MCF 10A (cell line): ENCODE measurements at places on chromosomes 6 and 20.
A peak's percentile ranks its signal among the peaks of the same experiment; 100 is the strongest.

DNA sequence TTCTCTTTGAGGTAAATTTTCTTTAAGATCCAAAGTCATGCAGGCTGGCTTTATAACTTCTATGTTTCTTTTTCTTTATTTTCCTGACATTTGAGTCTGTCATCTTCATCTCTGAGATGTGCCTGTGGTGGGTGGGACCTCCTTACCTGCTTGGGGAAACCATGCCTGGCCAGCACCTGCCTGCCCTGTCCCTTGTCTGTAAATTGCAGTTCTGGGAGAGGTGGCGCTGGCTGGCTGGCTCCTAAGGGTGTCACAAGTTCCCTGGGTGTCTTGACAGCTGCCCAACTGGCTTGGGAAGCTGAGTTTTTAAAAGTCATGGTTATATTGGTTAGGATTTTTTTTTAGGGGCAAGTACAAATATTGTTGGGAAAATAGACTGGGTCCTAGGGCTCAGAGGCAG is 36.3 kb downstream of the SCAND1 start:
- no peak for DNase-seq
- H3K36me3 ChIP-seq, result peaks cover 83% of the 10 kb centered on the region
- no peaks in the 10 kb centered on the region for H3K4me1 ChIP-seq
- no peak overlapping the region for H3K4me3 ChIP-seq
- no peaks in the 10 kb centered on the region for H3K27me3 ChIP-seq

DNA sequence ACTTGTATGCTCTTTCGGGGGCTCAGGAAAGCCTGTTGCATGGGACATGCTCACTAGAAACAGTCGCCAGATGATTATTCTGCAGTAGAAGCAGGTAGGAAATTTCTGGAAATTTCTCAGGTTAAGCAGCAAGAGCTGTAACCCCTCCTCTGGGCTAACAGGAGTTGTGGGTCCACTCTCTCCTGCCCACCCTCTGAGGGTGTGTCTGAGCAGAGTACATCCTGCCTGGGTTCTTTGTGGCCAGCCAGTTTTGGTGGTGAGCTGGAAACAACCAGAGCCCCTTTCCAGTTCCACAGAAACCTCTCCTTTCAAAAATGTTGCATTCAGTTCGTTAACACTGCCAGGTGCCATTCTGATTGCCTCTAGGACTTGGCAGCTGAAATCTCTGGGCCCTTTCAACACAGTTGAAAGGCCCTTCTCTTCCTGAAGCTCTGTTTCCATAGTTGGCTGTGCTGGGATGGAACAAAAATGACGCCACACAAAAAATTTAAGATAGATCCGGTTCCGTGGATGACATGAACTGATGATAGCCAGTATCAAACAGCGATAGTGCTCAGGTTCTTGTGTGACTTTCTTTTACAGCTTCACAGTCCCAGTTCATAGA is 38.5 kb downstream of the PLCG1 start:
- H3K4me1 ChIP-seq, result peaks cover 17% of the 10 kb centered on the region
- peak overlapping the region; percentile 82 for H3K27ac ChIP-seq
- H3K27me3 ChIP-seq, result no peaks in the 10 kb centered on the region
- no peak overlapping the region for H3K4me3 ChIP-seq
- DNase-seq, result no peak

DNA sequence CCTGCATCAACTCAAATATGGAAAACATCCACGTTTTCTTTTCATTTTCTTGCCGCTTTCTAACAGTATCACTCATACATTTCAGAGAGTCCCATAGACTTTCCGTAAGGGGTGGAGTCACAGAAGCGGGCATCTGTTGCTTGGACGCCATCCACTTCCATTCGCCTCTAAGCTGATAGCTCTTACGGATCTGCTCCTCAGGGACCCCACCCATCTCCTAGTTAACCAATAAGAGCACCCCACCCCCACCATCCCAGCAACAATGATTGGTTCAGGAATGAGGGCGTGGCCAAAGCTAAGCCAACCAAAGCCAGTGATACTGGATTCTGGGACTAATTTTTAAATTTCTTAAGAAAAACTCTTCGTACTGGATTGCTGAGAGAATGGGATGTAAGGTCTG is 42.4 kb downstream of the SLC2A10 start:
- H3K27ac ChIP-seq, result no peak overlapping the region
- H3K36me3 ChIP-seq, result no peaks in the 10 kb centered on the region
- DNase-seq, result no peak
- no peak overlapping the region for H3K4me3 ChIP-seq
- H3K4me1 ChIP-seq, result peaks cover 11% of the 10 kb centered on the region

GRCh38 chr6:112909781-112910180 is 562.7 kb downstream of the RFPL4B start:
- H3K4me3 ChIP-seq, result no peak overlapping the region
- no peak overlapping the region for H3K27ac ChIP-seq
- H3K4me1 ChIP-seq, result peaks cover 5% of the 10 kb centered on the region

GRCh38 chr6:15430186-15430585 is 184.3 kb downstream of the JARID2 start:
- H3K27me3 ChIP-seq, result no peaks in the 10 kb centered on the region
- H3K4me3 ChIP-seq, result no peak overlapping the region
- H3K4me1 ChIP-seq, result peaks cover 42% of the 10 kb centered on the region
- no peaks in the 10 kb centered on the region for H3K36me3 ChIP-seq
- no peak for DNase-seq
- peak overlapping the region; percentile 87 for H3K27ac ChIP-seq

- peaks cover 42% of the 10 kb centered on the region for H3K27me3 ChIP-seq
- DNase-seq, result no peak
- H3K4me1 ChIP-seq, result no peaks in the 10 kb centered on the region
- peaks cover 8% of the 10 kb centered on the region for H3K36me3 ChIP-seq
- no peak overlapping the region for H3K27ac ChIP-seq
Measured at GRCh38 chr6:170172392-170172791, 118.5 kb downstream of the DLL1 start.

GRCh38 chr6:107108201-107108890 is 7.0 kb downstream of the BEND3 start:
- no peak overlapping the region for H3K4me3 ChIP-seq
- H3K36me3 ChIP-seq, result no peaks in the 10 kb centered on the region
- H3K27me3 ChIP-seq, result no peaks in the 10 kb centered on the region
- H3K27ac ChIP-seq, result no peak overlapping the region

DNA sequence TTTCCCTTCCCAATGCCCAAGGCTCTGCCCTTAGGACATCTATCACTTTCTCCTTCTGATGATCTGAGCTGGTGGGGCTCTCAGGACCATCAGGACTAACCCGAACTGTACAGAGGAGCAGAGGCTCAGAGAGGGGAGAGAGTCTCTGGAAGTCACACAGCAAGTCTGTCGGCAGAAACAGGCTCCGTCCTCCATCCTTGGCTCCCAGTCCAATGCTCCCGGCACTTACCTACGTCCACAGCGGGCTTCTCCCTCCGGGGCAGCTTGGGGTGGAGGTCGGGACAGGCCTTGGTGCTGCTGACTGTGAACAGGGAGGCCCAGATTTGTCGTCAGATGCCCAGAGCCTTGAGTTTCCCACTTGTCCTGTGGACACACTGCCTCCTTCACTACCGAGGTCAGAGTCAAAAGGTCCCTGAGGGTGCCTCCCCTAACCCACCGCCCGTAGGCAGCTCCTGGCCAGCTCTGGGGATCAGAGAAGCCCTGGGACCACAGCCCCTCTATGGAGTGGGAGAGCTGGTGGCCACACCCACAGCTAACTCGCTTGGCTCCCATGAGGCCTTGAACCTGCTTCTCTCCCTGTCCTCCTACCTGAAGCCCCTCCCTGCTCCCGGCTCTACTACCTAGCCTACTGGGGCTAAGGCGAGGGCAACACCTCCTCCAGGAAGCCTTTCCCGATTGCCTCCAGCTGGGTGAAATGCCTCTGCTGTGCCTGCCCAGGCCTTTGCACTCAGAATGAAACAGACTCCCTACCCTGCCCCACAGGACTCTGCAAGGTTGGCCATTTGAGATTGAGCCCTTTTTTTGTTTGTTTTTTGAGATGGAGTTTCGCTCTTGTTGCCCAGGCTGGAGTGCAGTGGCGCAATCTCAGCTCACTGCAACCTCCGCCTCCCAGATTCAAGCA is 22.6 kb downstream of the VSTM2L start:
- no peak overlapping the region for H3K4me3 ChIP-seq
- DNase-seq, result no peak
- H3K36me3 ChIP-seq, result no peaks in the 10 kb centered on the region
- H3K4me1 ChIP-seq, result peaks cover 10% of the 10 kb centered on the region
- H3K27me3 ChIP-seq, result no peaks in the 10 kb centered on the region

- no peak overlapping the region for H3K27ac ChIP-seq
- no peaks in the 10 kb centered on the region for H3K4me1 ChIP-seq
- H3K36me3 ChIP-seq, result no peaks in the 10 kb centered on the region
- H3K27me3 ChIP-seq, result peaks cover 42% of the 10 kb centered on the region
- DNase-seq, result no peak
Measured at GRCh38 chr20:59134182-59134581, 29.4 kb upstream of the ZNF831 start.

DNA sequence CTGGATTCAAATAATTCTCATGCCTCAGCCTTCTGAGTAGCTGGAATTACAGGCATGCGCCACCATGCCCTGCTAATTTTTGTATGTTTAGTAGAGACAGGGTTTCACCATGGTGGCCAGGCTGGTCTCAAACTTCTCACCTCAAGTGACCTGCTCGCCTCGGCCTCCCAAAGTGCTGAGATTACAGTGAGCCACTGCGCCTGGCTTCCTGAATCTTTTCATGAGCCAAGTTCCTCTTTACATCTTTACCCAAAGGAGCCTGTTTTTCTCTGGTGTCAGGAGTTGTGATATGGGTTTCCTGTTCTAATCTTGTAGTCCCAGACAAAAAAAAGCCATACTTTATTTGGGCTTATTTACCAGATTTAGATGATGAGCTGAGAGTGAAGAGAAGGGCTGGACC is 34.4 kb downstream of the PCNA start:
- H3K27me3 ChIP-seq, result no peaks in the 10 kb centered on the region
- no peak overlapping the region for H3K27ac ChIP-seq
- no peak overlapping the region for H3K4me3 ChIP-seq
- peaks cover 13% of the 10 kb centered on the region for H3K36me3 ChIP-seq
- no peak for DNase-seq
- no peaks in the 10 kb centered on the region for H3K4me1 ChIP-seq

DNA sequence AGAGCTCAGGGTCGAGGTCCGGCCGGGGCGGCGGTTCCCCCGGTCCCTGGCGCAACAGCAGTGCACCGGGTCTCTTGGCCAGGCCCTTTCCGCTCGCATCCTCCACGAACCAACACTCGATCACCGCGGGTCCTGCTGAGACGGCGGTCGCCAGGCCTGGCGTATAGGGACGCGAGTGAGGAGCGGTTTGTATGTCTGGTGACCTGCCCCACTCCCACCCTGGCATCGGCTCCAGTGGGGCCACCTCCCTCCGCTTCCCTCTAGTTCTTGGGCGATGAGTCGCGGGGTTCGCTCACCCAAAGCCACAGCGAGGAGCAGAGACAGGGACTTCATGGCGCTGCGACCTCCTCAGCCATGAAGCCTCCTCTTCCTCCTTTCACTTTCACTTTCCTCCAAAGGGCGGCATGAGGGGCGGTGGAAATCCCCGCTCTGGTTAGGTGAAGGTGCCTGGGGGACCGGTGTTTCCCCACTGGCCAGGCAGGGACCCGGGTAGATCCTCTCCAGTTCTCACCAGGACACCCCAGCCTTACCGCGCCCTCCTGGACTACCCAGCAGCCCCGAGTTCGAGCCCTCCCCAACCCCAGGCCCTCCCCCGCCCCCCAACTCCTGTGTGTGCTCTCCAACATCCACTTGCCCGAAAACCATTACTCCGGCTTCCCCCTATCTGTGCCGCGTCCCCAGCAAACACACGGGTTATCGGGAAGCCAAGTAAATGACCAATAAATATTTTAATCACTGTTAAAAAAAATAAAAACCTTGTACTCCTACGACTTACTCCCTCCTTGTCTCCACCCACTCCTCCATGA is at the start of gene TAPBP:
Gene TAPBP (minus strand): TSS at position 370 of the 806 bp plus-strand sequence. CDS start 37 bp downstream, at position 333.
- DNase-seq, result peak; percentile 74
- no peaks in the 10 kb centered on the region for H3K27me3 ChIP-seq
- H3K4me3 ChIP-seq, result peak within 1 kb of the TSS; percentile 96
- H3K27ac ChIP-seq, result peak within 1 kb of the TSS; percentile 99

GRCh38 chr6:147973806-147974205 is 368.8 kb upstream of the SASH1 start:
- DNase-seq, result no peak
- H3K27me3 ChIP-seq, result no peaks in the 10 kb centered on the region
- no peaks in the 10 kb centered on the region for H3K36me3 ChIP-seq
- peak overlapping the region; percentile 35 for H3K27ac ChIP-seq
- H3K4me3 ChIP-seq, result no peak overlapping the region
